K562 (cell line): ENCODE measurements at places on chromosomes 2 and 18. TPM values are rescaled to one million over a fixed set of nuclear protein-coding genes. Genes with fewer than 3 reads are reported as not detected.
A peak's percentile ranks its signal among the peaks of the same experiment; 100 is the strongest.

The RAB17 gene
- total RNA-seq: 0.13 and 0.16 TPM in 2 replicates

The MEP1B gene
- total RNA-seq: not detected in 2 replicates

The ADRA2B gene
- total RNA-seq: not detected in 2 replicates

The AMER3 gene
- not detected in 2 replicates for total RNA-seq

The GAREM2 gene
- 11.5 and 12.4 TPM in 2 replicates for total RNA-seq

- H3K27ac ChIP-seq: no peak overlapping the region
- no peaks in the 10 kb centered on the region for H3K4me1 ChIP-seq
Observed at GRCh38 chr2:79935771-79936657, 368.5 kb downstream of the LRRTM1 start.

- peaks cover 17% of the 10 kb centered on the region for H3K4me1 ChIP-seq
- no peak overlapping the region for H3K27ac ChIP-seq
- H3K27me3 ChIP-seq: no peaks in the 10 kb centered on the region
- no peak overlapping the region for H3K4me3 ChIP-seq
- DNase-seq: no peak
- H3K36me3 ChIP-seq: peaks cover 45% of the 10 kb centered on the region
Observed at GRCh38 chr18:23506393-23506792, 3.1 kb downstream of the RMC1 start.

DNA sequence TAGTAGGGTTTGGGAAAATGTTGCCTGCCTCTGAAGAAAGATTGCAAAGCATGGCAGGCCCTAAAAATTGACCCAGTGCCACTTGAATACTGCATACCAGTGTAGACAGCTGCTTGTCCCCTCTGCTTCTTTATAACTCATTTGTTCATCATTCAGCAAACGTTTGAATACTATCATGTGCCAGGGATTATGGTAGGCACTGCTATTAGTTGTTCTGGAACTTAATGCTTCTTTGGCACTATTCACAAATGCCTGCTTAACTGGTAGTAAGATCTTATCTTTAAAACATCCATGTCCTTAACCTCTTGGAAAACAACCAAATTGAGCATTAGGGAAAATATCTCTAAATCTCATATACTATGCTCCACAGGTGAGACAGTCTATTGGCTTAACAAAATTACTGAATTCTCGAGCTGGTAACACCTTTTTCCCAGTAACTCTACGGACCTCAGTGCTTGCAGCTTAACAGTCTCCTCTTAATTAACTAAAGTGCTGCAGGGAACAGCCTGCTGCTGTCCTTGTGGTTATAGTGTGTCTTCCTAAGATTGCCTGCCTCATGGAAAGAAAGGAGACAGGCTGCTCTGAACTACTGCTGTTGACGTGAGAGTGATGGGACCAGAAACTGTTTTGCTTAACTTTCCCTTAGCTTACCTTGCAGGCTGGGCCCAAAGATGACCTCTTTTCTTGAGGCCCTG is 93.2 kb downstream of the MIB1 start:
- H3K36me3 ChIP-seq: peaks cover 12% of the 10 kb centered on the region
- H3K4me1 ChIP-seq: no peaks in the 10 kb centered on the region
- H3K27me3 ChIP-seq: no peaks in the 10 kb centered on the region

DNA sequence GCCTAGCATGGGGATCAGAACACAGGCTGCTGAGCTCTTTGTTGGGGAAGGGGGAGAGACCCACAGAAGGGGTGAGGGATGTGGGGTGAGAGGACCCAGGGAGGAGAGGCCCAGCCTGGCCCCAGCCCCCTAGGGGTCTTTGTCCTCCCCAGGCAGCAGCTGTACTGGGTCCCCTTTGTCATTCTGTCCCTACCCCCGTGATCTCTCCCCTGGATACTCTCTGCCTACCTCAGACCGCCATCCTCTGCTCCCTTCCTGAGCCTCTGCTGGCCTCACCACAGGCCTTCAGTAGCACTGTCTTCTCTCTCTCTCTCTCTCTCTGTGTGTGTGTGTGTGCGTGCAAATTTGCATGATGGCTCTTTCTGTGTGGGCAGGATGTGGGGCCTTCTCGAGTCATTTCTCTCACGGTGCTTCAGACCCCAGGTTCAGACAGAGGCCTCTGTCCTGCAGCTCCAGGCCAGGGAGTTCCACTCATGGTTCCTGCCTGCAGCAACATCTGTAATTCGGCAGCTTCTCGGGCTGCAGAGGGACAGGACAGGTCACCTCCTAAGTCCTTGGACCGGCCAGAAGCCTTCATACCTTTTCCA is 1.4 kb downstream of the PSD4 start:
- DNase-seq: no peak
- peak overlapping the region; percentile 70 for H3K4me3 ChIP-seq
- H3K36me3 ChIP-seq: peaks cover 20% of the 10 kb centered on the region; the same call in 2 of the 3 replicates

- peaks cover 10% of the 10 kb centered on the region for H3K4me1 ChIP-seq
- H3K36me3 ChIP-seq: no peaks in the 10 kb centered on the region
- DNase-seq: no peak
- no peak overlapping the region for H3K27ac ChIP-seq
Observed at GRCh38 chr2:71609029-71609428, 155.7 kb downstream of the DYSF start.

DNA sequence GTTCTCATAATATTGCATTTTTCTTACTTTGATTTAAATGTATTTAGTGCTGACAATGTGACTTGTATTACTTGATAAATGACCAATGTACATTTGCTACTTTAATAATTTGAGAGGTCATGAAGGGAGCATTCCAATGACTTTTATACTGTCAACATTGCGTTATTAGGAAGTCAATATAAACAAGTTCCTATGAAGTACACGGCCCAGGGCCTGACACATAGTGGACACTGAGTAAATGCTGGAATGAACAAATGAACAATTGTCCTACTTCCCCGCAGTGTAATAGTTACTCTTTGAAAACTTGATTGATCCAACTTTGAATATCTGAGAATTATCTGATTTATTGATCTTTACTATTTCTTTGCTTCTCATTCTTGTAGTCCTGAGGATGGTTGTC is 47.3 kb downstream of the PKP4 start:
- H3K4me3 ChIP-seq: no peak overlapping the region
- peaks cover 10% of the 10 kb centered on the region for H3K4me1 ChIP-seq
- DNase-seq: no peak
- H3K36me3 ChIP-seq: peaks cover 11% of the 10 kb centered on the region
- H3K27ac ChIP-seq: no peak overlapping the region; the same call in 2 of the 3 replicates

DNA sequence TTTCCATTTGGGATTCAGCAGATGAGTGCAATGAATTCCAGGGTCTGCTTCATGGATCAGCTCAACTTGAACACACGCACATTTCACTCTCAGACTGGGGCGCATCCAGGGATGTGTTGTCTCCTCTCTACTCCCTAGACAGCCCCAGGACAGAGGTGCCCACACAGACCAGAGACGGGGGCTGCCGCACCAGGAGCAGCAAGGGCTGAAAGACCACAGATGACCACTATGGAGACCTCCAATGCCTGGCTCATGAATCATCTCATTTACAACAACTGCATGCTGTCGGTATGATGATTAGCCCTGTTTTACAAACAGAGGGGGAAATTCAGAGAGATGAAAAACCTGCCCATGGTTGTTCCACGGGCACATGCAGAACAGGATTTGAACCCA is 63.1 kb downstream of the CYP26B1 start:
- H3K27me3 ChIP-seq: peaks cover 40% of the 10 kb centered on the region
- H3K4me3 ChIP-seq: no peak overlapping the region
- H3K27ac ChIP-seq: no peak overlapping the region
- DNase-seq: no peak
